NCI-H1105 treated with DMSO at 0.1 percent for 48 hours (cell line): ENCODE measurements at places on chromosomes 16 and 17.
A peak's percentile ranks its signal among the peaks of the same experiment; 100 is the strongest.

- no peak for DNase-seq
Observed at GRCh38 chr17:68288375-68288774, 2.6 kb downstream of the SLC16A6 start.

DNA sequence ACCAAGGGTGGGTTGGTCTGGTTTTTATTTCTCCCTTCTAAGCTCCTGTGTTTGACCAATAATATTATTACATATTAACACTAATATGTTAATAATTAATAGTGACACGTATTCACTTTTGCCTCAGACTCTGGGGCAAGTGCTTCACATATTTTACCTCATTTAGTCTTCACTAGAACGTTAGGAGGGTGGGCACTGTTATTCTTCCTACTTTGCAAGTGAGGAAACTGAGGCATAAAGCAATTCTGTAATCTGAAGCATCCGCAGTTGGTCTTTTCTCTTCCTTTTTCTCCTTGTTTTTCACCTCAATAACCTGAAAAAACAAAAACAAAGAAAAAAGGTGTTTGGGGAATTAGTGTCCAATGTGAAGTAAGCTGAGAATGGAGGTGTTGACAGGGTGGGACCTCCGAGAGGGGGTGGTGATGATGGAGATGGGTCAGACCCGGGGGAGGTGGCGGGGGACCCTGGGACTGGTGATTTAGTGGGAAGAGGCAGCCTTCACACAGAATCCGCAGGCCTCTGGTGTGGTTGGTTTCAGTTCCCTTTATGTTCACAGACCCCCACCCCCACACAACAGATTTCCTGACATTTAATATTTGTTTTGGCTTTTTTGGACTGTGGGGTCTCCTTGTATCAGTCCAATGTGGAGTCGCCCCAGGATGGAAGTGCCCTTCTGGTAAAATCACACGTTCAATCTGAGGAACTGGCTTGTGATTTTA lies 3.7 kb downstream of the CDH1 start:
- DNase-seq: no peak

DNA sequence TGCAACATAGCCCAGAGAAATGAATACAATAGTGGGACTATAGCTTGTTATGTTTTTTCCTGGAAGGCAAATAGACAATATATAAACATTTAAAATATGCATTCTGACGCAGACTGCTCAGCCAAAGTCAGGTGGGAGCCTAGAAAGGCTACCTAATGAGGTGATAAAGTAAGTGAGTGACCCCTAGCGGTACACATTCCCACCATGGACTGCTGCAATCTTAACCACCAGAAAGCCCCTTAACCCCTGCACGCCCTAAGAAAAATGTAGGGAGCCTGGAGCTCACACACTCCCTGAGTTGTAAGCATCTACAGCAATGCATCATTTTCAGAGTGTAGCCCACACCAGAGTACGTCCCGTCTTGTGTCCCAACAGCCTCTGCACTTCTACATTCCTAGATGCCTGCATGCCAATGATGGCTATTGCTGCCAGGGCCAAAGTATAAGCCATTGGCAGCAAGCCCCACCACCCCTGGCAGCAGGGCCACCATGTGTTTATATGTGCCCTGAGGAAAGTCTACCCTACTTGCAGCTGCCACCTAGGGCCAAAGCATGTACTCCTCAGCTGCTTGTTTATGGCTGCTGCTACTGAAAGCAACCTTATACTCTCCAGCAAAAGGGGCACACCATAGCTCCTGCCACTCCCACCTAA lies 127.6 kb downstream of the KIF2B start:
- no peak for DNase-seq

GRCh38 chr16:9625122-9625521 lies 533.7 kb downstream of the HAPSTR1 start:
- DNase-seq: no peak

DNA sequence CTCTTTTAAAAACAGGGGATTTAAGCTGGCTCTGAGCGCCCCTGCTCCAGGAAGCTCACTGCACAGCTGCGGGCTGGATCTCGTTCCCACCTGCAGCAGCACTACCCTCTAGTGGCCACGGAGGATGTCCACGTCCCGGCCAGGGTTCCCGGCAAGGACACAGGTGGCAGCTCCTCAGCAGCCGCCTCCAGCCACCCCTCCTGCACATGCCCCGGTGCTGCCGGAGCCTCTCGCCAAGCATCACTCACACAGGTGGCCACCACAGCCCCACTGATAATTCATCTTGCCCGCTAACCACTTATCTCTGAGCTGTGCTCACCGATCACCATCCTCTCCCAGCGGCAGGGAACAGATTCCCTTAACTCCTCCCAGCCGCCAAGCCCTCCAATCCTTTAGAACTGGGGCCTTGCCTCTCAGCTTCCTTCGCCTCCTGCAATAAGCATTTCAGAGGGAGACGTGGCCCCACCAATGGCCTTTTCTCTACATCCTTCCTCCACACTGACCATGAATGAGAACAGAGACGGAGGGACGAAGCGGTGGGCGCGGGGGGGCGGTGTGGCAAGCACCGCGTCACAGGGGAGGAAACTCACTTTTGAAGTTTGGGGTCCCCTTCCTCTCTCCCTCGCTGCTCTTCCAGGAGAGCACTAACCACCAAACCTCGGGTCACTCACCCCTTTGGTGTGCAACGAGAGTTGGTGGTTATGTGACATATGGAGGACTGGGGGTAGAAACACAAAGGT lies 222.1 kb downstream of the RBFOX3 start:
- DNase-seq: peak; percentile 39

- no peak for DNase-seq
Observed at GRCh38 chr17:31598921-31599571, 207.6 kb downstream of the RAB11FIP4 start.

- no peak for DNase-seq
Observed at GRCh38 chr16:28168991-28169554, 42.7 kb downstream of the XPO6 start.

- DNase-seq: no peak
Observed at GRCh38 chr17:61411011-61411260, 11.3 kb downstream of the TBX2 start.

DNA sequence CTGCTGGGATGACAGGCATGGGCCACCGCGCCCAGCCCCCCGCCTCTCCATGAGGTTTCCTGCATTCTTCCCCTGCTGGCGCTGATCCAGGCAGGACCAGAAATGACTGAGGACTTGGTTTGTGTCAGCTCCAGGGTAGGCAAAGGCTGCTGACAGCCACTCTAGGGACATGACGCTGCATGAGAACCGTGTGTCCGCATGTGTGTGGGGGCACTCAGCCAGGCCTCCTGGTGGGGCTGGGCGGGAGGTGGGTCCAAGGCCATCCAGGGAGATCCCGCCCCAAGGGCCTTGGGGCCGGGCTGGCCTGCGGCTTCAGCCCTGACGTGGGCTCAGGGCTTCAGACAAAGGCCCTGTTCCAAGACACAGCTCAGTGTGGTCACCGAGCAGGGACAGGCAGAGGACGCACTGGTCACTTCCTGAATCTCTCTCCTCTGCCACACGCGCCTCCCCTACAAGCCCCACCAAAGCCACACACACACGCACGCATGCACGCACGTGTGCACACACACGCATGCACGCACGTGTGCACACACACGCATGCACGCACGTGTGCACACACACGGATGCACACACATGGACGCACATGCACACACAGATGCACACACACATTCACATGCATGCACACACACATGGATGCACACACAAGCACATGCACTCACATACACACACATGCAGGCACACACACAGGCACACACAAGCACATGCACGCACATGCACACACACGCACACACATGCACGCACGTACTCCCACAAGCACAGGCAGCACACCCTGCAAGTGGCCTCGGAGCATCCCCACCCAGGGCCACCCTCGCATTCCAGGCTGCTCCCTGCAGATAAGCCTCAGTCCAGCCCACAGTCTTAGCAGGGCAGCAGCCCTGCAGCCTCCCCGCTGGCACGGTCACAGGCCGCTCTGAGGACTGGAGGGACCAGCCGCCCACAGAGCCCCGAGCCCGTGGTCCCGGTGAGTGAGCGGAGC lies 5.3 kb upstream of the TMEM204 start:
- DNase-seq: no peak

GRCh38 chr16:1280783-1281182 lies 24.9 kb downstream of the TPSD1 start:
- DNase-seq: no peak

DNA sequence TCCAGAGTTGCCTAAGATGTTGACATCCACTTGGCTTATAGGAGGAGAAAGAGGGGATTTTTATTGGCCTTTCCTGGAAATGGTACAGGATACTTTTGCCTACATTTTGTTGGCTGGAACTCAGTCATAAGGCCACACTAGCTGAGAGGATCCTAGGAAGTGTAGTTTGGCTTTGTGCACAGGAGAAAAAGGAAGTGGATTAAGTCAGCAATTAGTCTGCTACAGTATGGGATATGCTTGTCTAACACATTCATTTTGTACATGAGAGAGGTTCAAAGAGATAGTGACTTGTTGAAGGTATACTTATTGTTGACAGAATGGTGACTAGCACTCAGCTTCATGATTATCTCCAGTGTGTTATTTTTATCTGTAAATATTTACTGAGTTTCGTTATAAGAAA lies 10.3 kb downstream of the UTP18 start:
- DNase-seq: no peak

- DNase-seq: no peak
Observed at GRCh38 chr17:1673041-1673785, 11.5 kb downstream of the PRPF8 start.

- DNase-seq: no peak
Observed at GRCh38 chr16:17318238-17318637, 152.5 kb downstream of the XYLT1 start.

DNA sequence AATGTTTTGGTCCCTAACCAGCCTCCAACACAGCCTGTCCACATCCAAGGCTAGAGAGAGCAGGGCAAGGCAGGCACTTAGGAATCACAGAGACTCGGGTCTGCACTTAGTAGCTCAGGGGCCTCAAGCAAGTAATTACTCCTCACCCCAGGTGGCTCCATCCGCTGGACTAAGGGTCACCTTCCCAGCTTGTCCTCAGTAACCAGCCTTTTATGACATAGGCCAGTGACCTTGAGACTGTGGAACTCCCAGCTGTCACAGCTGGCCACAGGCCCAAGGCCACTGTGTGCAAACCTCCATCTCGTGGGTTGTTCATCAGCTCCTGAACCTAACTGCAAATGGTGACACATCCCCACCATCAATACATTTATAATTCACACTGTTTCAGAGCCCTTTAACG lies 68.6 kb downstream of the CDYL2 start:
- no peak for DNase-seq

DNA sequence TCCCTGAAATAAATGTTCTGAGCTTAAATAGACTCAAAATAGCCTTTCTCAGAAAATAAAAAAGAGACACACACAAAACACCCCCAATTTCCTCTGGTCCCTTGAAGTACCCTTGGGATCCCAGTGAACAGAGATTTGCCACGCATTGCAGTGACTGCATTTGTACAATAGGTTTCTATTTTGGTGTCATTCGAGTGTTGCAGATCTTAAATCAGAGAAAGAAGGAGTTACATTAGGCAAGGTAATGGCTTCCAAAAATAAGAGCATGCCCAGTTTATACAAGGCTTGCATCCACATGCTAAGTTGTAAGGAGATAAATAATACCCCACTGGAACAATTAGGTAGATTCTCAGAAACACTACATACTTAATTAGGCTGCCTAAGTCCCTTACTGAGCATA lies 2.2 kb downstream of the TOX3 start:
- DNase-seq: peak; percentile 67

- no peak for DNase-seq
Observed at GRCh38 chr16:87534030-87534653, 41.3 kb upstream of the ZCCHC14 start.

GRCh38 chr17:39547713-39548478 lies 59.8 kb downstream of the NEUROD2 start:
- peak; percentile 32 for DNase-seq

- no peak for DNase-seq
Observed at GRCh38 chr16:2981177-2981898, 1.1 kb upstream of the PKMYT1 start.

GRCh38 chr17:64403881-64404460 lies 13.3 kb upstream of the PECAM1 start:
- no peak for DNase-seq

DNA sequence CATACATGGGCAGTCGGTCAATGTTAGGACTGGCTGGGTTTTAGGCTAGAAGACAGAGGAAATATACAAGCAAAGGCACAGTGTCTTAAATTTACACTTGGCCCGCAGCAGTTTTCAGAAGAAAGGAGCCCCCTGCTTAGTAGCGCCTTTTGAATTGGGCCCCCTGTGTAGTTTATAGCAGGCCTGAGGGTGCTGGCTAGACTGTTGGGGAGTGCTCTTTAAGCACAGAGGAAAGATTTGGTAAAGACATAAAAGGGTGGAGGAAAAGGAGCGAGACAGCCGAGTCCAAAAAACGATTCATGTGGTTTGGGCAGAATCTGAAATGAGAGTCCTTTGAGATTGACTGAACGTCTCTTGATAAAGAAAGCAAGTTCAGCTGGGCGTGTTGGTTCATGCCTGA lies 10.6 kb downstream of the RMI2 start:
- DNase-seq: no peak

DNA sequence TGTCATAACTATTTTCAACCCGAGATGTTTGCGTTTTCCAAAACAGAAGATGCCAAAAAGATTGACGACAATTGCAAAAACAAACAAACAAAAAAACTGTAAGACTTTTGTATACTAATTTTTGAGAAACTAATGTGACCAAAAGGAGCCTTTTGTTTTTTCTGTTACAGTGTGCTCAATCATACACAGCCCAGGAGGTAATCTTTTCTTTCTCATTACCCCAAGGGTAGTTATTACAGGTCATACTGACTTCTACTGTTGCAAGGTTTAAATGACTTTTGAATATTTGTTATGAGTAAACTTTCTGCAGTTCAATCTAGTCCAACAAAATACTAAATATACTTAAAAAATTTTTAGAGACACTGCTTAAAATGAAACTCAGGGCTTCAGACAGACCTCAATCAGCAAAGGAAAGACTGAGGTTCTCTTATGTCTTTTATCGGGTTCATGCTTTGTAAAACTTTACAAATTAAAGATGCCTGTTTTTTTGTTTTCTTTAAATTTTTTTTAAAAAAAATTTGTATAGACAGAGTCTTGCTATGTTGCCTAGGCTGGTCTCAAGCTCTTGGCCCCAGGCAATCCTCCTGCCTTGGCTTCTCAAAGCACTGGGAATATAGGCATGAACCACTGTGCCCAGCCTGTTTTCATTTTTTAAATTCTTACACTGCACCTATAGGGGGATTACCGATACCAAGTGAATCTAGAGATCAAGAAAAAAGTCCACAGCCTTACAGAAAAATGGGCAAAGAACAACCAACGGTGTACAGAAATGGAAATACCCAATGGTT lies 47.6 kb downstream of the SPOP start:
- no peak for DNase-seq

- DNase-seq: no peak
Observed at GRCh38 chr17:43326490-43327275, 72.1 kb upstream of the ARL4D start.

DNA sequence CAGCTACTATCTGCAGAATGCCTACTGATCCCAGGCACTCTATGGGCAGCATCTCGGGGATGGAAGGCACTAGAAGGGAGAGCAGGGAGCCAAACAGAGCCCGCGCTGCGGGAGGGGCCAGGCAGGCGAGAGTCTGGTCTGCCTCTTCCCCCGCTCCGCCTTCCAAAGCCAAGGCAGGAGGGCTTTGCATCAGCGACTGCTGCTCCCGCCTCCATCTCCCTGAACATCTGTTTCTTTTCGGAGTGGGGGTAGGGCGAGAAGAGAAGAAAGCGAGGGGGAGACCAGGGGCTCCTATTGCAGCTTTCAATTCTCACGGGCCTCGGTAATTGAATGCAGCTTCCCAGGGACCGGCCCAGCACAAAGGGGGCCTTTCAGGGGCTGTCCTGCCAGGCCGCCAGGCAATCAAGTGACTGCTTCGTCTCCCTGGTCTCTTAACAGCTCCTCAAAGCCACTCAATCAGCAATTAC lies 31.4 kb upstream of the CDC42EP4 start:
- no peak for DNase-seq
